Right renal pelvis (tissue), 4 donors: ENCODE measurements at places on chromosomes 3 and 15. TPM values are rescaled to one million over a fixed set of nuclear protein-coding genes. Genes with fewer than 3 reads are reported as not detected.

The TNFSF10 gene
- 38.7 TPM for polyA plus RNA-seq

The GP9 gene
- 1.2 TPM for polyA plus RNA-seq

GRCh38 chr3:134232151-134232550 lies 18.5 kb downstream of the RYK start:
- no peak for DNase-seq

The RTP1 gene
- polyA plus RNA-seq = not detected

The MUSTN1 gene
- 1.0 TPM for polyA plus RNA-seq

DNA sequence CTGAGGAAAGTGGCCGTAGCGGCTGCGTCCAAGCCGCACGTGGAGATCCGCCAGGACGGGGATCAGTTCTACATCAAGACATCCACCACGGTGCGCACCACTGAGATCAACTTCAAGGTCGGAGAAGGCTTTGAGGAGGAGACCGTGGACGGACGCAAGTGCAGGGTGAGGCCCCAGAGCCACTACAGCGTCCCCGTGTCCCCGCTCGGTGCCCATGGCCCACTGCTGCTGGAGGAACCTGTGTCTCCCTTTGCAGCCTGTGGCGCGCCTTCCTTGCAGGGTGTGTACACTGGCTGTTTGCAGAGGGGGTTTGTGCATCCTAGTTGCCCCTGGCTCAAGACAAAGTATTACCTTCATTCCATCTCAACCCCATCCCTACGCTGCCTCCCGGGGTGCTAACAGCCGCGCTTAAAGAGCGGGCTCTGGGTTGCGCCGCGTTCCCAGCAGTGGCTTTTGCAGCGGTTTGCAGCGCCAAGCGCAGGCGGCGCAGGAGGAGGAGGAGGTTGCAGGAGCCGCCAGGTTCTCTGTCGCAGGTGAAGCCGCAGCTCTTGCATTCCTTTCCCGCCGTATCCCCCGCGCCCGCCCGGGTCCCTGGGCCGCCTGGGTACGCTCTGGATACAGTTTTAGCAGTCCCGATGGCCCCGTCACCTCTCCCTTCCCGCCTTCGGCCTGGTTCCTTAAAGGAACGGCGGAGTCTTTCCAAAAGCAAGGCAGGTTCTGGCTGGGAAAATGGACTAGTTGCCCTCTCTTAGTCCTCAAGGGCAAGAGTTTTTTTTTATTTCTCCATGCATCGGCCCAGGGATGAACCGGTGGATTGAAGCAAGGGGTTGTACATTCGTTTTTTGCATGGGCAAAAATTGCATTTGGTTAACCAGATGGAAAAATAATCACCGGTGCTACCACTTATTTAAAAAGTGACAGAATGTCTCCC lies 1.2 kb downstream of the CRABP1 start:
- DNase-seq = no peak
